ENCODE measurements at places on chromosomes 12 and 14.

GRCh38 chr12:13144266-13144828 is 40.9 kb upstream of the GSG1 start:
- DNase-seq = no peak

- peak; percentile 32 for DNase-seq
Measured at GRCh38 chr14:65103150-65103760, 938 bp upstream of the MAX start.

DNA sequence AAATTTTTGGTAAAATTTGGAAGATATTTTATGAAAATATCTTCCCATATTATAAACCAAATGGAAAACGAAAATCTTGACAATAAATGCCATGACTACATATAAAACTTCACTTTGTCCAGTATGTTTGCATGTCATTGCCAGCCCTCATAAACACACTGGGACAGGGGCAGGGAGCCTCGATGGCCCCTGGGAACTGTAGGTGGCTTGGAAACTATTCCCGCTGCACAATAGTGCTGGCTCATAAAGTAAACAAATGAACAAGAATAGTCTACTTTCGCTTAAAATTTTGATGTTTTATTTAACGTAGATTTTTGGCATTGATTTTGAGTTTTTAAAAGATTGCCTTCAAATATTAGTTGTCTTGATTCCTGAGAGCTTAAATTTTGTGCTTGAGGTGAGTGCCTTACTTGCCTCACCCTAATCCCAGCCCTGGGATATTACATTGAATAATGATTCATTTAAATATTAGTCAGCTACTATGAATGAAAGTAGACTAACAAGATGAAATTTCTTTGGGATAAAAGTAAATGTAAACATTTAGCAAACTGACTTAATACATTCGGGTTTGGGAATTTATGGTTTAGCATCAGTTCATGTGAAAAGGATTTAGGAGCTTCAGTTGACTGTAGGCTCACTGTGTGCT is 74.0 kb upstream of the PKP2 start:
- DNase-seq = no peak

GRCh38 chr14:79179985-79180384 is 1009.8 kb downstream of the NRXN3 start:
- no peak for DNase-seq

- DNase-seq = no peak
Measured at GRCh38 chr12:11947213-11947612, 123.5 kb upstream of the BCL2L14 start.

DNA sequence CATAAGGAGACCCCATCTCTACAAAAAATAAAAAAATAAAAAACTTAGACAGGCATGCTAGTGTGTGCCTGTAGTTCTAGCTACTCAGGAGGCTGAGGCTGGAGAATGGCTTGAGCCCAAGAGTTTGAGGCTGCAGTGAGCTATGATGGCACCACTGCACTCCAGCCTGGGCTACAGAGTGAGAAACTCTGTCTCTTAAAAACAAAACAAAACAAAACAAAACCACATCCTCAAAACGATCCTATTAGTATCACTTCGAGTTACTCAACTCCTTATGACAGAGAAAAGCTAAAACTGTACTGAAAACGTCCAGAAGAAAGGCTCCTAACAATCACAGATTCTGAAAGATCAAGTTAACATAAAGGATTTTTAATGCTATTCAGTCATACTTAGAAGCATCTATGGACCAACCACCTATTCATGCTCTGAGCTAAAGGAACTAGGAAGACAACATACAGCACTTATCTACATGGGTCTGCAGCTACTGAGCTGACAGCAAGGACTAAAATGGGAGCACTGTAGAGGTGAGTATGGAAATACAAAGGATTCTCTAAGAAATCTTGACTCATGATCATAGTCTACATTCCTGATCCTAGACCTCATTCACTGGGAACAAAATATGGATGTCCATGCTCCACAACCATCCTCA is 75.3 kb upstream of the DUSP6 start:
- no peak for DNase-seq

GRCh38 chr14:102646615-102647014 is 54.2 kb downstream of the RCOR1 start:
- no peak for DNase-seq

- DNase-seq = no peak
Measured at GRCh38 chr12:119864591-119864990, 12.5 kb downstream of the CIT start.

GRCh38 chr12:29200586-29200985 is 51.5 kb downstream of the FAR2 start:
- no peak for DNase-seq

DNA sequence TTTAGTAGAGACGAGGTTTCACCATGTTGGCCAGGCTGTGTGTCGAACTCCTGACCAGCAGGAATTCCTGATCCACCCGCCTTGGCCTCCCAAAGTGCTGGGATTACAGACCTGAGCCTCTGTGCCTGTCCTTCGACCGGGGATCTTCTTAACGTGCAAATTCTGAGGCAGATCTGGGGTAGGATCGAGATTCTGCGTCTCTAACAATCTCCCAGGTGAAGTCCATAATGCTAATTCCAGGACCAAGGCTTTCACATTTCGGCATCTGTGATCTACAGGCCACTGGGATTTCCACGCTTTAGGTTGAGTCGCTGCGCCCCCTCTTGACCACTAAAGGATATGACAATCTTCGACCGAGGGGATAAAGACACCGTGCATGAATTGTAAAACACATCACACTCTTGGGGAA is 24.8 kb downstream of the FOS start:
- DNase-seq = peak; percentile 69

DNA sequence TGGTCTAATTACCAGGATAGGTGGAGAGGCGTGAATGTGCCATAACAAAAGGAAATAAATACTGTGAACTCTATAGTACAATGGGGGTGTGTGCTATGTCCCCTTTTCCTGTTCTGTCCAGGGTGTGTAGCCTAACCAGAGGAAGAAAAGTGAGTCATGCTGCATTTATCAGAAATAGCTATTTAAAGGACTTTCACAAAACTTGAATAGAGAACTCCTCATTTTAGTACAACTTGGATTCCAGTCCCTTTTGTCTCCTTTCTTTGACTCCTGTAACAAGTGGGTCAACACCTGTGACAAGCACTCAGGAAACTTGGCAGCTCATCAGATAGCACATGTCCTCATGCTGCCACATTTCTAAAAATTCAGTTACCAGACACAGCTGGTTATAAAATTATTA is 123.4 kb downstream of the CCDC91 start:
- DNase-seq = no peak

DNA sequence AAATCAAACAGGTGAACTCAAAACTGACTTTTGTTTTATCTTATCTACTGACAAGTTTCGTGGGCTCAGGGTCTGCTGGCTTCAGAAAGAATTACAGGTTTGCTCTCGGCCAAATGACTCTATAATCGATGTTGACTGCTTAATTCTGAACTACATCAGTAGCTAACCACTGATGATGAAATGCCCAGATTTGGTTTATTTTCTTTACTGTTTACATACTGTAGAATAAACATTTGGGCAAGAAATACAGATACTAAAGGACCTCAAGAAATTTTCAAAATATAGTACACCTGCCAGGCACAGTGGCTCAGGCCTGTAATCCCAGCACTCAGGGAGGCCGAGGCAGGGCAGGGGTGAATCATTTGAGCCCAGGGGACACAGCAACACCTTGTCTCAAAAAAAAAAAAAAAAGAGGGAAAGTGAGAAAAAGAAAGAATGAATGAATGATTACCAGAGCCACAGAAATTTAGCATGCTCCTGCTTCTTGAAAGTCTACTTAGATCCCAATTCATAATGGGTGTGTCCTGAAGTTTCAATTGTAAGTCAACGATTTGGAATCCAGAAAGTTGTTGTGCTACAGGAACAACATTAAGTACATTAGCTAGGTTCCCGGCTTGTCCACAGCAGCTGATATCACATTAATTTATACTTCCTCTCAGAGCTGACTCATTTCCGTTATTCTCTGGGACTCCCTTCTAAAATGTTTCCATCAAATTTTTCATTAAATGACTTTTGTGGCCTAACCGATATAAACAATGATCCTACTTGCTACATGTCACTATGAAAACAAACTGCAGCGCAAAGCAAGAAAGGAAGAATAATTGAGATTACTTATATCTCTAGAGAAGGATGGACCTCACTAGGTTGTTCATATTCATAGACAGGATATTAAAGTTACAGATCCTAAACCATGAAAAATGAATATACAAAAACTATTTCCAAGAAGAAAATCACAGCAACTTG is 134.3 kb downstream of the MED13L start:
- DNase-seq = no peak

DNA sequence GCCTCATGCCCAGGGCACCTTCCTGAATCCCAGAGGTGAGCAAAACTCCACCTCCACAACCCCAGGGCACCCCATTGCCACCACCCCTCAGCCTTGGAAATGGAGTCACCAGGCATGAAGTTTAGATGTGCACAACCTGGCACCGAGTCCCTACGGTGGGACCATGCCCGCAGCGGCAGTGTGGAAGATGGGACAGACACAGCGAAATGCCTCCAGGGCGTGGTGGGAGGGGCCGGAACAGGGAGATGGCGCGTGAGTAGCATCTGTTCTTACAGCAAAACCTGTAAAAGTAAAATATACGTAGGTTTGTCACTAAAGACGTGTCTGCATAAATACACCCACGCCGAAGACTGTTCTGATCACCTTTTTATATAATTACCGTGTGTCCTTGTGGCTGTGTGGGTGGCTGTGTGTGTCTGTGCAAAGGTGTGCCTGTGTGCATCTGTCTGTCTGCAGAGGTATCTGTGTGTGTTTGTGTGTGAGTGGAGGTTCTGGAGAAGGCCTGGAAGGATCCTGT is 17.4 kb upstream of the DEGS2 start:
- DNase-seq = no peak

- no peak for DNase-seq
Measured at GRCh38 chr14:104274806-104275205, 136.4 kb downstream of the KIF26A start.

DNA sequence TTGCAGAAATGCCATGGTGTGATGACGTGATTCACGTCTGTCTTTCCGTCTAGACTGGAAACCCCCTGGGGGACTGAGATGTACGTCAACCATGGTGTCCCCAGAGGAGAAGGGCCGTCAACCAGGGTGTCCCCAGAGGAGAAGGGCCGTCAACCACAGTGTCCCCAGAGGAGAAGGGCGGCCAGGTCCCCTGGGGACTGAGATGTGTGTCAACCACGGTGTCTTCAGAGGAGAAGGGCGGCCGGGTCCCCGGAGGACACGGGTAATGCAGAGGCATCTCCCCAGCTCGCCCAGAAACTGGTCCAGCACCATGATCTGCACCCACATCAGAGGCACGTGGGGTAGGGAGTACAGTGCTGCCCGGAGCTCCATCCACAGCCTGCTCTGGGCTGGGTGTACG is 30.6 kb upstream of the GALNT9 start:
- DNase-seq = no peak

DNA sequence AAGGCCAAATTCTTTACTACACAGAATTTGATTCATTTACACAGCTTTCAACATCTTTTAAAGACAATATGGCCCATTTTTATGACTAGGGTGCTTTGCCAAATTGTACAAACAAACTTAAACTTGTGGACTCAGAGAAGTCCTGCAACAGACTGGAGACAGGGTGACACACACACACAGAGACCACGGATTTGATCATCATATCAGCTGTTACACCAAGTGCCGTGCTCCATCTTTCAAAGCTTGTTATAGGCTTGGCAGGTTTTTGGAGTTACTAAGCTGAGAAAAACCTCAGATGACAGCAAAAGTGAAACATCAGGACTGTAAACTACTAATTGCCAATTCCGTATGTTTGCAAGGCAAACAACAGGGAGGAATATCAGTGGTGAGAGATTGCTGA is 811.7 kb downstream of the GALC start:
- DNase-seq = no peak

- DNase-seq = no peak
Measured at GRCh38 chr12:29415111-29415510, 34.1 kb upstream of the ERGIC2 start.

- DNase-seq = no peak
Measured at GRCh38 chr12:93106910-93107309, 177.8 kb upstream of the EEA1 start.

- no peak for DNase-seq
Measured at GRCh38 chr14:24297190-24297964, 2.2 kb downstream of the DHRS1 start.

DNA sequence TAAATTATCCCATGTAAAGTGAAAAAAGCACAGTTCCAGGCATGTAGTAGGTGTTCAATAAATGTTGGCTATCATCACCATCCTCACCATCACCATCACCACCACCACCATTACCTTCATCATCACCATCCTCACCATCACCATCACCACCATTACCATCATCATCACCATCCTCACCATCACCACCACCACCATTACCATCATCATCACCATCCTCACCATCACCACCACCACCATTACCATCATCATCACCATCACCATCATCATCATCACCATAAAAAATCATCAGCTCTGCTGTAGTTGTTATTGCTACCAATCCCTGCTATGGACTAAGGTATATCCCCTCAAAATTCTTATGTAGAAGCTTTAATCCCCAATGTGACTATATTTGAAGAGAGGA is 15.1 kb downstream of the ISCU start:
- DNase-seq = no peak

DNA sequence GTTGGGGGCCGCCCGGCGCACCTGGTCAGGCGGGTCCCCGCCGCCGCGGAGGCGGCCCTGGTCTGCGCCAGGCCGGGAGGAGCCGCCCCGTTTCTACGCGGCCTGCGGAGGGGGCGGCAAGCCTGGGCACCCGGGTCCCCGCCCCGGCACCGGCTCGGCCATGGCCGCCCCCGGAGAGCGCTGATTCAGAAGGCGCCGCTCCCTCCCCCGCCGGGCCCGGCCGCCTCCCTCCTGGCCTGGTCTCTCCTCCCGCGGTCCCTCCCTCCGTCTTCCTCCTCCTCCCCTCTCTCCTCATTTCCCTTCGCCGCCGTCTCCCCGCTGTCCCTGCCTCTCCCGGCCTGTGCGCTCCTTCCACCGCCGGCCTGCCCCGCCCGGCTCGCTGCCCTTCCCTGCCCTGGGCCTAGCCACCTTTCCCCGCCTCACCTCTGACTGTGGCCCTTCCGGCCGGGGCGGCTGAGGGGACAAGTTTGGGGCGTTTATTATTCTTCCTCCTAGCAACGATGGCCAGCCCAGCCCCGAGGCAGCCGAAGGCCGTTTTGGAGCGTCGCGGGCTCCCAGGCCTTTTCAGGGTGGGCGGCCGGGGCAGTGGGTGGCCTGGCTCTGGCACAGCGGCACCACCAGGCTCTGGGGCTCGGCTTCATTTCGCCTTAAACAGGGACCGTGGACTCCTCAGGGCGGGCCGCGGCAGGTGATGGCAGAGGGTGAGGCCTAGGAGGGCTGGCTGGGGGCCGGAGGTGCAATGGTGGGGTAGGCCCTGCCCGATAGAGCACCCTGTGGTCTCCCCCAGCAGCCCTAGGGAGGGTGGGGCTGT is 768 bp downstream of the CEP170B start:
- DNase-seq = peak; percentile 50
